ENCODE measurements at places on chromosomes 5 and 9. TPM values are rescaled to one million over a fixed set of nuclear protein-coding genes. Genes with fewer than 3 reads are reported as not detected.

Gene IFNK
- not detected for total RNA-seq

Gene OSMR
- total RNA-seq: under 0.01 TPM

Gene TMEM250
- total RNA-seq: 53.3 TPM

Gene NR5A1
- total RNA-seq: 0.54 TPM

Gene SLC24A2
- not detected for total RNA-seq

Gene C9orf43
- total RNA-seq: 2.7 TPM

Gene AFAP1L1
- 1.9 TPM for total RNA-seq

Gene AQP7
- total RNA-seq: not detected

Gene F12
- total RNA-seq: 3.2 TPM

Gene MYOZ3
- total RNA-seq: 10.2 TPM

Gene LRRTM2
- 0.27 TPM for total RNA-seq

Gene ANKRD18A
- total RNA-seq: not detected

Gene CAMK4
- 0.27 TPM for total RNA-seq

Gene IL13
- total RNA-seq: under 0.01 TPM

Gene BRIX1
- total RNA-seq: 6.7 TPM

Gene FSTL4
- total RNA-seq: under 0.01 TPM

Gene IL5
- total RNA-seq: not detected

Gene SGCD
- under 0.01 TPM for total RNA-seq

Gene PPP6C
- total RNA-seq: 16.4 TPM

Gene EGFLAM
- total RNA-seq: under 0.01 TPM

Measured in hematopoietic multipotent progenitor cell (in vitro differentiated cells).